ENCODE measurements at places on chromosomes 2 and 18.

DNA sequence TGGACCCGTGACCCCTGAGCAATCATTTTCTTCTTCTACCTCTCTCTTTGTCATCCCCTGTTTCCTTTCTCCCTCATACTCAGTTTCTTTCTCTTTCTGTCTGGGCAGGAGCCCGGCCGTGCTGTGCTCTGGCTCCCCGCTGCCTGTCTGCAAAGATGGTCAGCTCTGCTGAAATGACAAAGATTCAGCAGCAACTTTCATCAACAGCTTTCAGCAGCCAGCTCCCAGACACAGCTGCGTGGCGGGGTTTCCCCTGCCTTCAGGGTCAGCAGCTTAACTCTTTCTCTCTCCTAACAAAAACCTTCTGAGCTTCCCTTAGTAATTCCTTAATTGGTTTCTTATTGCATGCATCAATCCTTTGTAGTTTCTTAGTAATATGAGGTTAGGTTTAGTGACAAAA, 1234.4 kb downstream of the CNTNAP5 start:
- no peak for DNase-seq

DNA sequence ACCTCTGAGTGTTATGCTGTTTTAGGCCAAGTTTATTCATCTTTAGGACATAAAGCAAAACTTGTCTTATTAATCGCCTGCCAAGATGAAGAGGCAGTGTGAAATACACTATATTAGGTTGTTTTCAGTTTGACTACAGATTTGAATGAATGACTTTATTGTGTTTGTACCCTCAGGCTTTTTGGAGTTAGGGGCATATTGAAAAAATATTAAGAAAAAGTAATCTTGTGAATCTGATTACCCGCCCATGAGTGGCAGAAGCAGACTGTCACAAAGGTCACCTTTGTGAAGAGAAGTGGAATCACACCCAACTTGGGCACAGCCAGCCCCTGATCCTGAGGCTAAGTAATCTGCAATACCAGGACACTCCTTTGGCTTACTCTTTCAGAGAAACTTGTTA, 382.5 kb downstream of the NYAP2 start:
- DNase-seq: no peak

- DNase-seq: no peak
These were observed 385.4 kb upstream of the PKDCC start for GRCh38 chr2:41662461-41662860.

DNA sequence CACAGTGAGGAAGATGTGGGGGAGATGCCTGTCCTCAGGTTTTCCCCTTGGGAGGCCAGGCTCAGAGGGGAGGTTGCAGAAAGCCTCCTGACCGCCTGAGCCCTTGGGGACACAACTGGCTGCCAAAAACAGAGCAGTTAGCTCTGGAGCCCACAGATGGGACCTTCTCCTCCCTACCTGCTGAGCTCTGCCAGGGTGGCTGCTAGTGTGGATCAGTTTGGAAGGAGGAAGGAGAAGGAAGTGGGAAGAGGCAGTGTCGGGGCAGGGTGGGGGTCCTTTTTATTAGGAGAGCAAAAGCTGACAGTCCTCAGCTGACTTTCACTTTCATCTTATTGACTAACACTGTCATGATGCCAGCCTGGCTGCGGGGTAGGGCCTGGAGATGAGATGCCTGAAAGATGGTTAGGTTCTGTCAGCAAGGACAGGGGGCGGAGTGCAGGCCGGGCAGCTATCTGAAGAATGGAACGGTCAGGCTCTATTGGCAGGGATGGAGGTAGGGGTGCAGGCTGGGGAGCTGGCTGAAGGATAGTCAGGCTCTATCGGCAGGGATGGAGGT, 188.5 kb upstream of the HDAC4 start:
- DNase-seq: no peak

DNA sequence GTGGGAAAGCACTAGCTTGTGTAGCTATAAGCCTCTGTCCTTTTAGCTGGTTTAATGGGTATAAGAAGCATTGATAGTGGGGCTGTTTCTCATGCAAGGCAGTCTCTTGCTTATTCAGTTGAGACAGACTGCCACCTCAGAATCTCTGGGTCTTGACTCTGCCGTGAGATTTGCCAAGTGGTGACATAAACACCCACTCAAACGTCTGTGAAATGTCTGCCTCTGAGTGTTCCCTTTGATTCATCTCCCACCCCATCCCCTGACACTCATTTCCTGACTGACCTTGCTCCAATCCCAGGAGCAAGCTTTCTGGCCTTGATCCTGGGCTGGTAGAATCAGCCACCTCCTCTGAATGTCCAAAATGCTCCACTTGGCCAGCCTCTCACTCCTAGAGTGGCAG, 141.9 kb upstream of the RBMS1 start:
- peak; percentile 20 for DNase-seq

DNA sequence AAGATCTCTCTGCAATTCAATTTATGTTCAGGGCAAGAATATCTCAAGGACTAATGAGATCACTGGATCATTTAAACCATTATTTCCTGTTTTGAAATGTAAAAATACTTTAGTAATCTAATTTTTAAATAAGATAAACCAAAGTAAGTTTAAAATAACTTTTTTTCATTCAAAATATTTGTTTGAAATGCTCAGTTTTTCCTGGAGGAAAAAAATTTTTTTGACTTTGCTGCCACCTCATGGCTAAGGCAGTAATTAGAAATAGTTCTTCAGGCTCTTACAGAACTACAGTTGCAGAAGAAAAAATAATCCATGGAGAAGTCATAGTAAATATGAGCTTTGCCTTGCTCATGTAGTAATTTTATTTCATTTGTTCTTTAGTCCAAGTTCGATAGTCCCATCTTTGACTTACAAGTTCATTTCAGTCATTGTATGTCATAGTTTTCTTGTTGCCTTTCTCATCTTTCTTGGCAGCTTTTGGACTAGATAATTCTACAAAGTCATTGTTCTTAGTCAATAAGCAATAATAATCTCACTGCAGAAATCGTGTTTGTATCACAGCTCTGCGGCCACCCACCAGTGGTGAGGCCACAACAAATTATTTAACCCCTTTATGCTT, 127.4 kb downstream of the DPP4 start:
- DNase-seq: peak; percentile 48

DNA sequence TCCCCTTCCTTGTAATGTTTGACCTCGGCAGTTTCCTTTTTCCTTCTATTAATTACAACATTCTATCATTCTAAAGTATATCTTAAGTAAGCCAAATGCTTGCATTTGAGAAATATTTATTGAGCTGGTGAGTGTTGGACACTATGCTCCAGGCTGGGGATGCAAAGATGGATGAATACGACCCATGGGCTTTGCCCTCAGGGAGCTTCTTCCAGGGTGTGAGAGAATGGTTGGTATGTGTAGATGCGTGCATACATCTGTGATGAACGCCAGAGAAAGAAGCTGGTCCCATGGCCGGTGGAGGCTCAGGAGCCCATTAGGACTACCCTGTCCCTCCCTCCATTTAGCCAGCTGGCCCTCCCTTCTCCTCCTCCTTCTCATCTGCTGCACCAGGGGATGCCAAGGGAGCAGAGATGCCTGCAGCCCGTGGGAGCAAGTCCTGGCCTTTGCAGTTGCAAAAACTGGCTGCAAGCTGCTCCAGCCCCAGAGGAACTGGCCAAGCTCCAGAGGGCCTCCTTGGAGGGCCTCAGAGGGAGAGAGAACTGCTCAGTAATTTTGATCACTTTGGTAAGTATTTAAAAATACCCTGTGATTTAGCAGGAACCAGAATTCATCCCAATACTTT, 65.7 kb upstream of the FOSL2 start:
- DNase-seq: no peak

DNA sequence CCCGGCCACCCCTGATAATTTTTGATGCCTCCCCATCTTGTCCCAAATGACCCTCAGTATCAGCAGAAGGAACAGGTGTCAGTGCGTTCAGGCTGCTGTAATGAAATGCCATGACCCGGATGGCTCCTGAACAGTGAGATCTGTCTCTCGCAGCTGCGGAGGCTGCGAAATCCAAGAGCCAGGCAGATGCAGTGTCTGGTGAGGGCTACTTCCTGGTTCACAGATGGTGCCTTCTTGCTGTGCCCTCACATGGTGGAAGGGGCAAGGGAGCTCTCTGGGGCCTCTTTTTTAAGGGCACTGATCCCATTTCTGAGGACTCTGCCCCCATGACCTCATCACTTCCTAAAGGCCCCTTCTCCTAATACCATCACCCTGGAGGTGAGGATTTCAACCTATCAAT, 152.2 kb downstream of the TWIST2 start:
- no peak for DNase-seq

DNA sequence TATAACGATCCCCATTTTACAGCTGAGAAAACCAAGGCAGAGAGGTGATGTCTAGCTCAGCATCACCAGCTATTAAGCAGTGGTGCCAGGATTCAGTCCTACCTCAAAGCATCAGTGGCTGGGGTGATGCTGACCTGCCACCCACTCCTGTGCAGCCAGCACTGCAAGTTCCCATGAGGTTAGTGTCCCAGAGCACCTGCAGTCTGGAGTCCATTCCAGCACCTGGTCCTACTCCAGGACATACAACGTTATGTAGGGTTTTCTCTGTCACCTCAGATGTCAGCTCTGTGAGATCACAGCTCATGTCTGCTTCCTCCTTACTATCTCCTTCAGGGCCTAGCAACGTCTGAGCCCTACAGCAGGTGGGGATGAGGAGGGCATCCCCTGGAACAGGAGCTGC, 328.0 kb upstream of the HS6ST1 start:
- DNase-seq: no peak

DNA sequence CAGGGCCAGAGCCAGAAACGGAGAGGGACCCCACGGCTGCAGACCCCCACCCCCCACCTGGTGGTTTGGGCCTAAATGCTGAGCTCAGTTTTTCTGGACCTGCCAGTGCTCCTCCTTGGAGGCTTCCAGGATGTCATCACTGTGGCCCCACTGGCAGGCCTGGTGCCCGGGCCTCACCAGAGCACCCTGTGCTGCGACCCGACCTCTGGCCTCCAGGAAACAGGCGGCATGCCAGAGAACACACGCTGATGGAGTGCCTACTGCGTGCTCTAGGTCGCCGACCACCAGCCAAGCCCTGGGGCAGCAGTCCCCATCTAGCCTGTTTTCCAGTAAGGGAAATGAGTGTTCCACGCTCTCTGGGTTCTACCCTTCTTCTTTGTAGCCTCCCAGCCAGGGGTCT, 33.8 kb downstream of the HS6ST1 start:
- no peak for DNase-seq

GRCh38 chr2:18558458-18558857, 2.0 kb downstream of the RDH14 start:
- DNase-seq: no peak

DNA sequence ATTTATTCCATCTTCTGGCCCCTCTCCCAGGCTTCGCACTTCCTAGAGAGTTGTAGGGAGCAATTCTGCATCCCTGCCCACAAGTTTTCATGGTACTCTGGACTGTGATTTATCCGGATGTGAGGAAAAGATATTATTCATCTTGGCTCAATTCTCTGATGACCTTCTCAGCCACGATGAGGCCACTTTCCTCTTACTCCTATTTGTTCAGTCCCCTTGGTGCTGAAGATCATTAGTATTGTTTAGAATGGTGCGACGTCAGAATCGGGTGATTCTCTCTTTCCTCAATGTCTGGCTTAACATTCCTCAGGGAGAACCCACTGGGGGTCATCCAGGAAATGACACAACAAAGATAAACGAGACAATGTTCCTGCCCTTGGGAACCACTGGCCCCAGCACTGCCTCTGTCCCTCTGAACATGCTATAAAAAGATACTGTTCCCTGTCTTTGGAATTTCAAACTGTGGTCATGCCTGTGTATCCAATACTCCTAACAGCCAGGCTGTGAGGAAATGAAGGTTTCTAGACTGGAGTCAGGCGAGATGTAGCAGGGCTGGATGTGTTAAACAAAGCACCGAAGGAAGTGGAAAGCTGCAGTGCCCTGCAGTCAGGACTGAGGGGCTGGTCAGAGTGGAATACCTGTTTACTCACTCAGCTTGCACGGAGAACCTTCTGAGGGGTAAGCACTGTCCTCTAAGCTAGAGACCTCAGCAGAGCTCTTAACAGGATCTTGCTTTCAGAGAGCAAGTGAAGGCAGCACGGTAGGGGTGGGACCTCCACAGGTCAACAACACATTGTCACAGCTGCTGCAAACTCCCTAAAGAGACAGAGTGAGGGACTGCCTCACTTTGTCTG, 12.9 kb upstream of the GLI2 start:
- DNase-seq: peak; percentile 75

DNA sequence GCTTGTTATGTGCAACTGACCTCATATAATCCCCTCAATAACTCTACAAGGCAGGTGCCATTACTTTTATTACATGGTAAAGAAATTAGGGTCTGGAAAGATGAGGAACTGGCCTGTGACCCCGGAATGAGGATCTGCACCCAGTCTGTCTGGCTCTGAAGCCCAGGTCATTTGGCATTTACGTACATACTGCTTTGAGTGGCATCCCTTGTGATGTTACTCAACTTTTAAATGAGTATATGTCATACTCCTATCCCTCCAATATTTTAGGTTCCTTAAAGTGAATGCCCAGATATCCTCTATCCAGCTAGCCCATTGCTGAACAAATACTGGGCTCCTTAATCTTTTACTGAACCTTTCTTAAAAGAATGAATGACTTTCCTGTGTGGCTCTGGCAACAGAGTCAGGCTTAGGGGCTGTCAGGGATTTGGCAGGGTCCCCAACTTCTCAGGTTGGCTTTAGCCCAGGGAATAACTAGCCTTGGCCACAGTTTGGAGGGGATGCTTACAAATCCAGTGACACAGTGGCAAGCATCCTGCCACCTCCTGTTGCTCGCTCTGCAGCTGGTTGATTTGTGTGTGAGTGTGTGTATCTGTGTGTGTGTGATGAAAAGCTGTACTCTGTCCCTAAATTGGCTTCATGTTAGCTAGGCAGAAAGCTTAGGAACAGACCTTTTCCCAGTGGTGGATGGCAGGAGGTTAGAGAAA, 3.4 kb upstream of the CXCR4 start:
- no peak for DNase-seq

- no peak for DNase-seq
These were observed 12.6 kb downstream of the EVA1A start for GRCh38 chr2:75548036-75548573.

DNA sequence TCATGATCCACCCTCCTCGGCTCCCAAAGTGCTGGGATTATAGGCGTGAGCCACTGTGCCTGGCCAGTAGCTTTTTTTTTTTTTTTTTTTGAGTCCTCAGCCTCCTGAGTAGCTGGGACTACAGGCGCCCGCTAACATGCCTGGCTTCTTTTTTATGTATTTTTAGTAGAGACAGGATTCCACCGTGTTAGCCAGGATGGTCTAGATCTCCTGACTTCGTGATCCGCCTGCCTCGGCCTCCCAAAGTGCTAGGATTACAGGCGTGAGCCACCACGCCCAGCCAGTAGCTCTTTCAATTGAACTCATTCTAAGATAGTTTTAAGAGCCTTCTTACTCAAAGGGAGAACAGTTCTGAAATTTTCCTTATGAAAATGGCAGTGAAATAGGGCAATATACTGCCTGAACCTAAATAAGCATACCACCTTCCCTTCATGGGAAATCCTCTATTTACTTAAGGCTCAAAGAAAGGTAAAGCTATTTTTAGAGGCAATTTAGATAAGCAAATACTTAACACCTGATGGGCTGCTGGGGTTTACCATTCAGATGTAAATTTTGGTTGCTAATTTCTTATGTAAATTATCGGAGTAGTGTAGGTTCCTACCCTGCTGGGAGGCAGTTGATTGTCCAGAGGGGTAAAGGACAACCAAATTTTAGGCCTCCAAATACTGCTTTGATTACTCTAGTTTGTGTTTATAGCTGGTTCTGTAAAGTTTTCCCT, 144.7 kb downstream of the GREB1L start:
- DNase-seq: no peak

- DNase-seq: no peak
These were observed 198.1 kb downstream of the IKZF2 start for GRCh38 chr2:212953170-212953920.

GRCh38 chr2:22355816-22356433, 1029.1 kb upstream of the KLHL29 start:
- no peak for DNase-seq

GRCh38 chr2:129170570-129170969, 808.9 kb upstream of the RAB6C start:
- DNase-seq: no peak

GRCh38 chr2:102317715-102318114, 6.4 kb downstream of the IL1RL1 start:
- DNase-seq: no peak

Data from astrocyte of the spinal cord (primary cell).